CD4-positive, alpha-beta memory T cell (primary cell): ENCODE measurements at places on chromosomes 2 and 18. TPM values are rescaled to one million over a fixed set of nuclear protein-coding genes. Genes with fewer than 3 reads are reported as not detected.

DNER gene
- polyA plus RNA-seq = not detected

COLEC11 gene
- polyA plus RNA-seq = not detected

PDCL3 gene
- 73.6 TPM for polyA plus RNA-seq

SIX3 gene
- polyA plus RNA-seq = not detected

- H3K27ac ChIP-seq = no peak overlapping the region
- H3K27me3 ChIP-seq = no peaks in the 10 kb centered on the region
- H3K4me3 ChIP-seq = no peak overlapping the region
- DNase-seq = no peak
These were observed 3.1 kb upstream of the CPO start for GRCh38 chr2:206935991-206936842.

- no peak overlapping the region for H3K27ac ChIP-seq
- no peak overlapping the region for H3K4me3 ChIP-seq
- H3K27me3 ChIP-seq = no peaks in the 10 kb centered on the region
These were observed 13.3 kb upstream of the C18orf32 start for GRCh38 chr18:49500201-49500921.

- DNase-seq = no peak
- no peaks in the 10 kb centered on the region for H3K27me3 ChIP-seq
- no peaks in the 10 kb centered on the region for H3K4me1 ChIP-seq
- no peaks in the 10 kb centered on the region for H3K36me3 ChIP-seq
- H3K27ac ChIP-seq = no peak overlapping the region
These were observed 826.9 kb downstream of the DCDC2C start for GRCh38 chr2:4530231-4530630.

DNA sequence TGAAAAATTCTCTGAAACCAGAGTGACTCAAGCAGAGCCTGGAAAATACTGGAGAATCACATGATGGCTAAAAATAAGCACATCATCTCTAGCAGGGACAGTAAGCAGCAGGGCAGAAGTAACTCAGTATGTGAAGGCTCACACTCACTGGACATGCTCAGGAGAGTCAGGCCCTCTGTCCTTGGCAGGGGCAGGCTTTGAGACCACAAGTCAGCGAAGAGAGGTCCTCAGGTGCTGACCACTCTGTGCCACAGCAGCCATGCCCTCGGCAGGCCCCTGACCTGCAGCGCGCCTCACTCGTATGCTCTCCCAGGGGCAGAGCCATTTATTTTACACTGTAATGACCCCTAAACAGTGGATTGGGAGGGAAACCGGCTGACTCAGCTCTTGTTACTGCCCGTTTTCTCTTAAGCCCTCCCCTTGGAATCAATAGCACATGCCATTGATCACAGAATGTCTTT, 76.8 kb downstream of the MAPRE2 start:
- no peaks in the 10 kb centered on the region for H3K36me3 ChIP-seq
- peaks cover 3% of the 10 kb centered on the region for H3K4me1 ChIP-seq
- DNase-seq = no peak
- H3K27me3 ChIP-seq = no peaks in the 10 kb centered on the region

DNA sequence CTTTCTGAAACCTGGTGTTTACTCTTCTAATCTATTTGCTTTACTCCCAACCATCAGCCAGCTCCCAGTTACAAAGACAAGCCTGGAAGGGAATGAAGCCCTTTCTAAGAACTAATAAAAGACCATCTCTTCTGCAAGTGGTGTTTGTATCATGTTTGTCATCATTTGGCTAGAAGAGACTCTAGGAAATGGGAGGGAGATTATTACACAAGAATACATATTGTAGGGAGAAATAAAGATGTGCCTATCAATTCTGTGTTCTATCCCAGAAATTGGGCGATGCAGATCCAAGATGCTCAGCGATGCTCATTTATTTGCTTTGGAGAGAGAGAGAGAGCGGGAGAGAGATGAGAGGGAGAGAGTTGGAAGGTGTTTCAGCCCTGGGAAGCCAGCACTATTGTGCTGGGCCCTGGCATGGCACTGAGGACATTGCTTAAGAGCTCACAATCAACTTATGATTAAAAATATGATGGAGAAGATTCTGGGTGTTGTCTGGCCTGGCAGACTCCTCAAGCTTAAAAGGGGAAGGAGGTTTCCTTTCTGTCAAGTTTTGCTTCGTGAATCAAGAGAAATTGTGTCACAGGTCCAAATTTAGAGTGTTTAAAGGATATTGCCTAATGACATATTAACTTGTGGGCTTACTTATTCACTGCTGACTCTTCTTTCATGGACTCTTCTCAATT, 41.8 kb upstream of the AFF3 start:
- no peaks in the 10 kb centered on the region for H3K36me3 ChIP-seq
- DNase-seq = no peak
- H3K27ac ChIP-seq = no peak overlapping the region
- no peaks in the 10 kb centered on the region for H3K4me1 ChIP-seq
- H3K27me3 ChIP-seq = no peaks in the 10 kb centered on the region
- H3K4me3 ChIP-seq = no peak overlapping the region

GRCh38 chr18:48819781-48820482, 130.8 kb downstream of the SMAD7 start:
- no peaks in the 10 kb centered on the region for H3K36me3 ChIP-seq
- no peak overlapping the region for H3K4me3 ChIP-seq
- peaks cover 25% of the 10 kb centered on the region for H3K4me1 ChIP-seq
- H3K27me3 ChIP-seq = no peaks in the 10 kb centered on the region

- H3K36me3 ChIP-seq = no peaks in the 10 kb centered on the region
- H3K27me3 ChIP-seq = no peaks in the 10 kb centered on the region
- H3K4me3 ChIP-seq = no peak overlapping the region
These were observed 186.9 kb downstream of the ZFP36L2 start for GRCh38 chr2:43039376-43040080.

DNA sequence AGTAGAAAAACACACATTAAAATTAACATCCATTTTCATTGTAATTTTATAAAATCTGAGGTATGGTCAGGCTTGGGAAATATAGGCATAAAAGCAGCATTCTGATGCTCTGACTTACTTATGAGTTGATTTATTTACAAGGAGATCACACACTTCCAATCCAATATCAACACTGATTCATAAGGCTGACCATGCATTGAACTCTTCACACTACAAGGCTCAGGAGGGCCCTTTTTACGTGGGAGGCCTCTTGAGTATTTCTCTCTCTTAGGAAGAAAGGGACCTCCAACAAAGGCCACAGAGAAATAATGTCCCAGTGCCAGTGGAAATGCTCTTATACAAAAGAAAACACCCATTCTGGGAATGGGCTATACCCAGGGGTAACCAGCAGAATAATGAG, 222.8 kb downstream of the NAPG start:
- H3K36me3 ChIP-seq = no peaks in the 10 kb centered on the region
- no peak overlapping the region for H3K4me3 ChIP-seq
- DNase-seq = no peak
- no peaks in the 10 kb centered on the region for H3K27me3 ChIP-seq
- H3K27ac ChIP-seq = no peak overlapping the region
- no peaks in the 10 kb centered on the region for H3K4me1 ChIP-seq

GRCh38 chr18:73038336-73038735, 170.5 kb upstream of the NETO1 start:
- no peaks in the 10 kb centered on the region for H3K4me1 ChIP-seq
- H3K27me3 ChIP-seq = no peaks in the 10 kb centered on the region
- H3K27ac ChIP-seq = no peak overlapping the region
- no peak for DNase-seq
- H3K36me3 ChIP-seq = no peaks in the 10 kb centered on the region

GRCh38 chr18:39702888-39703287, 2137.3 kb upstream of the CELF4 start:
- no peaks in the 10 kb centered on the region for H3K36me3 ChIP-seq
- no peaks in the 10 kb centered on the region for H3K27me3 ChIP-seq
- no peak for DNase-seq
- no peaks in the 10 kb centered on the region for H3K4me1 ChIP-seq

- no peak overlapping the region for H3K27ac ChIP-seq
- no peaks in the 10 kb centered on the region for H3K27me3 ChIP-seq
- no peak overlapping the region for H3K4me3 ChIP-seq
- H3K36me3 ChIP-seq = no peaks in the 10 kb centered on the region
- no peaks in the 10 kb centered on the region for H3K4me1 ChIP-seq
These were observed 27.1 kb upstream of the RPRD1A start for GRCh38 chr18:36094431-36094830.

DNA sequence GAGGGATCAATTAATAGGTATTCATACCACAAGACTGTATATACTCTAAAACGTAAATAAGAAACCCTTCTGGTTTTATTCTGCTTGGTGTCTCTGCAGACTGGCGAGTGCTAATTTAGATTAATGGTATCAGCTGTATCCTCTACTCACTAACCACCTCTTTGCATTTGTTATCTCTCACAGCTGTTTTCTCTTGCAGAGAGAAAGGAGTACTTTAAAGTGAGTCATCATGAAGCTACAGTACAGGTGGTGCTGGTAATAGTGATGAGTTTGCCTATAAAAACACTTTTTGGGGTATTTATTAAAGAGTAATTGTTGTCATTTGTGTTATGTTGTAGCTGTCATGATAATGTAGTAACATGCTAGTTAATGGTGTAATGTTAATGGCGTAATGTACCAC, 147.7 kb downstream of the NETO1 start:
- H3K4me3 ChIP-seq = no peak overlapping the region
- no peaks in the 10 kb centered on the region for H3K4me1 ChIP-seq
- no peak for DNase-seq
- H3K36me3 ChIP-seq = no peaks in the 10 kb centered on the region

DNA sequence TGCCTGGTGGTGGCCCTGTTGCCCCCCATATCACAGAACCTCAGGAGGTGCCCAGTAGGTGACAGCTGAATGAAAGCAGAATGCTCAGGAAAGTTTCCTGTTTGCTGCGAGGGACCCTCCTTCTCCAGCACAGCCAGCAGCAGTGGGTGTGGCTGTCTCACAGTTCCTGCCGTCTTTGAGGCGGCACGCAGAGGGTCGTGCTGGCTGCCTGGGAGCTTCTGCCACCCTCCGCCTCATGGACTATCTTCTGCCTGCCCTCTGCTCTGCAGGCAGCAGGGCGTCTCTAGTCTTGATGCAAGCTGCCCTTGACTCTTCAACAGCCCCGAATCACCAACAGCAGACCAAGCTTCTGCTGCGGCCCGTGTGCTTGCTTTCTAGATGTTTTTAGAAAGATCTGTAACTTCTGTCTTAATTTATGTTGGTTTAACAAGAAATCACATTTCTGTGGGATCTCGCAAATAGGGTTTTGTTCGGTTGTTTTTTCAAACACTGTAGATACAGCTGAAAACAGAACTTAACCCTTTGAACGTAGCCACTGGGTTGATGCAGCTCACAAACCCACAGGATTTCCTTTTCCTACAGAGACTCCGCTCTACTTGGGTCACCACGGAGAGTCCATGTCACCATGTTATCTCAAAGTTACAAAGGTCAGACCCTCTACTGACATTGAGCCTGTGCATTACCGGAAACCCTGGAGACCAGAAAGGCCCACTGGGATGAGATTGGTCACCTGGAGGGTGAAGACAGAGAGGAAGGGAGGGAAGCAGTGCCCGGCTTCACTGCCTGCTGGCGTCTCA, 144.9 kb downstream of the ACOXL start:
- H3K4me3 ChIP-seq = no peak overlapping the region
- no peak for DNase-seq
- H3K4me1 ChIP-seq = no peaks in the 10 kb centered on the region

DNA sequence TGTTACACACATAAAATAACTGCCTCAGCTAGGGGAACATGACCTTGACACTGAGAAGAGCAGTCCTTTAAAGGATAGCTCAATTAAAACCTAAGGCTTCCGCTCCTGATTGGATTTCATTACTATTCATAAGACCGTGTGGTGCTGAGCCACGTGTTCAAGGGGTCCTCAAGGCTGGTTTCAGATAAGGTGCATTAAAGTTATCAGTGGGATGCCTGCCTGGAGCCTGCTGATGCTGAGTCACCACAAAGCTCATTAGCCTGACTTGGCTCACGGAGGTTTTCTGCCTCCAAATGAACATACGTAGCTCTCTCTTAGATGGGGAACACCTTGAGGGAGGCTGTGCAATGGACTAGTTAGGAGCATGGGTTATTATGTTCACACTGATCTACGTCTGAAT, 518.9 kb downstream of the TDRD15 start:
- H3K27me3 ChIP-seq = no peaks in the 10 kb centered on the region
- H3K4me3 ChIP-seq = no peak overlapping the region
- H3K36me3 ChIP-seq = no peaks in the 10 kb centered on the region

GRCh38 chr2:17813010-17813741, 3.1 kb upstream of the MSGN1 start:
- no peak overlapping the region for H3K4me3 ChIP-seq
- DNase-seq = no peak
- H3K36me3 ChIP-seq = no peaks in the 10 kb centered on the region
- H3K27ac ChIP-seq = no peak overlapping the region
- H3K27me3 ChIP-seq = no peaks in the 10 kb centered on the region

DNA sequence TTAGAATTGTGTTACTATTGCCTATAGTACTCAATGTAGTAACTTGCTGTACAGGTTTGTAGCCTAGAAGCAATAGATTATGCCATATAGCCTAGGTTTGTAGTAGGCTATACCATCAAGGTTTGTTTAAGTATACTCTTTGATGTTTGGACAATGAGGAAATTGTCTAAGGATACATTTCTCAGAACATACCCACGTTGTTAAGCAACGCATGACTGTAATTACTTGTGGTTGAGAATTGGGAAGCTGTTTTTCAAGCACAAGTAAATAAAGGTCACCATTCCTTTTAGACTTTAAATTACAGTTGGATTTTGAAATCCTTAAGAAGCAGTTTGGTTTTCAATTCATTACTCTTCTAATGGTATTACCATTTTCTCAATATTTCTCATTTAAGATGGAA, 89.8 kb upstream of the KCNH7 start:
- no peak overlapping the region for H3K4me3 ChIP-seq
- no peak overlapping the region for H3K27ac ChIP-seq
- DNase-seq = no peak
- H3K36me3 ChIP-seq = no peaks in the 10 kb centered on the region

GRCh38 chr2:104854498-104855220, 744 bp downstream of the POU3F3 start:
- DNase-seq = no peak
- peaks cover 31% of the 10 kb centered on the region for H3K4me1 ChIP-seq
- no peaks in the 10 kb centered on the region for H3K36me3 ChIP-seq
- H3K27ac ChIP-seq = no peak overlapping the region

- H3K4me1 ChIP-seq = peaks cover 82% of the 10 kb centered on the region
- peak within 1 kb of the TSS; percentile 96 for H3K27ac ChIP-seq
- peak within 1 kb of the TSS; percentile 87 for H3K4me3 ChIP-seq
- H3K36me3 ChIP-seq = no peaks in the 10 kb centered on the region
These were observed at the start of gene SEPTIN2 for GRCh38 chr2:241315879-241316631. SEPTIN2 (plus strand) TSS chr2:241315925; CDS start chr2:241324233, 8,308 bp downstream.

GRCh38 chr2:69742322-69742952, 503 bp downstream of the ANXA4 start:
- H3K36me3 ChIP-seq = no peaks in the 10 kb centered on the region
- H3K27ac ChIP-seq = peak overlapping the region; percentile 58
- peak overlapping the region; percentile 83 for H3K4me3 ChIP-seq
- peaks cover 14% of the 10 kb centered on the region for H3K4me1 ChIP-seq

GRCh38 chr2:234142530-234142929, 92.0 kb downstream of the SPP2 start:
- no peak overlapping the region for H3K4me3 ChIP-seq
- no peaks in the 10 kb centered on the region for H3K27me3 ChIP-seq
- no peak overlapping the region for H3K27ac ChIP-seq
- no peaks in the 10 kb centered on the region for H3K36me3 ChIP-seq
- H3K4me1 ChIP-seq = peaks cover 18% of the 10 kb centered on the region

GRCh38 chr2:50674876-50675275, 357.1 kb downstream of the NRXN1 start:
- H3K27me3 ChIP-seq = no peaks in the 10 kb centered on the region
- no peak overlapping the region for H3K27ac ChIP-seq
- no peaks in the 10 kb centered on the region for H3K36me3 ChIP-seq
